ENCODE measurements at places on chromosomes 7 and 10.
A peak's percentile ranks its signal among the peaks of the same experiment; 100 is the strongest.

GRCh38 chr10:308101-308500 is 172.8 kb downstream of the ZMYND11 start:
- DNase-seq = no peak

GRCh38 chr10:63767138-63767801 is 246.1 kb downstream of the REEP3 start:
- no peak for DNase-seq

- DNase-seq = no peak
Measured at GRCh38 chr7:94237417-94237816, 157.3 kb upstream of the COL1A2 start.

GRCh38 chr10:98404571-98405359 is 10.2 kb downstream of the PYROXD2 start:
- no peak for DNase-seq

GRCh38 chr7:93897680-93898079 is 7.1 kb upstream of the TFPI2 start:
- DNase-seq = no peak

GRCh38 chr10:43105102-43105955 is 28.5 kb downstream of the RET start:
- peak; percentile 86 for DNase-seq

- DNase-seq = no peak
Measured at GRCh38 chr7:30445770-30446169, 32.8 kb downstream of the NOD1 start.

DNA sequence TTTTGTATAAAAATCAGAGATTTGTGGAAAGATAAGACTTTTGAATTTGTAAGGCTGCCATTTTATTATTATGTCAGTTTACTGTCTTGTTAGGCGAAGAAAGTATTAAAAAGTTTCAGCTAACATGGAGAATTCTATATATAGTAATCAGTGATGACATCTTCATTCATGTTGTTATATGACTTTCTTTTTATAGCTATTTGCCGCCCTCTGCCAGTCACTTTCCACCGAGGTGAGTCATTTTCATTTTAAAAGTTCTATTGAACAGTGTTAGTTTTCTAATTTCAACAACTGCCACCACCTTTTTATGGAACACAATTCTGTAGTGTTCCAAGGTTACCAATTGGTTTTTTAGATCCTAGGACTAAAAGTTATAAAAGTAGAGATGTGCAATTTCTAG is 11.8 kb downstream of the CUTC start:
- no peak for DNase-seq

DNA sequence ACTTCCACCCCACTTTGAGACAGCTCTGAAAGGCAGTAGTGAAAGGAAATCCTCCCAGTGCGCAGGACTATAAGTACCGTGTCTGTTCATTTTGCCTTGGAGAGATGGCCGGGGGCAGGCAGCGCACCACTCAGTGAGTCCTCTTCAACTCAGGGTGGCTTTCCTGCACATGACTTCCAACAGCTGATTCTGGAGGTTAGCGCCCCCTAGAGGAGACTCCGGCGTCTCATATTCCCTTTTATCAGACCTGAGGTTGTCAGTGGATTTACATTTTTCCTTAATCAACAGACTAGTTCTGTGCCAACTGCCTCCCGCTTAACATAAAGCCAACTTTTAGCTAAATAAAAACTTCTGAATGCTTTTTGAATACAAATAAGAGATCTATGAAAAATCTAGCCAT is 101.0 kb downstream of the HERPUD2 start:
- DNase-seq = peak; percentile 47

- DNase-seq = peak; percentile 61
Measured at GRCh38 chr7:155803418-155804376, 8.6 kb downstream of the SHH start.

- DNase-seq = no peak
Measured at GRCh38 chr10:5603091-5603847, 63.1 kb downstream of the ASB13 start.

DNA sequence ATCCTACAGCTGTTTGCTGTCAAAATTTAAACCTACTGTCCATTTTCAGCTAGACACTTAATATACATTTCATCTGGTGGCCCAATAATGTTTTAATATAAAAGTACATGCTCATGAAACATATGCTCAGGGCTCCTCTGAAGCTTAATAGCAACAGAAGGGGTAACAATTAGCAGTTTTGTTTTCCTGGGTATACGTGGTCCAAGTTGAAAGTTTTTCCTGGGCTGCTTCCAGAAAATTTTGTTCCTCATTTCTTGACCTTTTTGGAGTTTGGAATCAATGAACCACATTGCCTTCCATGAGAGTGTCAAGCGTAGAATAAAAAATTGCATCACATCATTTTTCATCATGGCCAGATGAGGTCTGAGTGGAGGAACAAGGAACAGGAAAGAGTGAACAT is 537.3 kb upstream of the MGMT start:
- DNase-seq = no peak

DNA sequence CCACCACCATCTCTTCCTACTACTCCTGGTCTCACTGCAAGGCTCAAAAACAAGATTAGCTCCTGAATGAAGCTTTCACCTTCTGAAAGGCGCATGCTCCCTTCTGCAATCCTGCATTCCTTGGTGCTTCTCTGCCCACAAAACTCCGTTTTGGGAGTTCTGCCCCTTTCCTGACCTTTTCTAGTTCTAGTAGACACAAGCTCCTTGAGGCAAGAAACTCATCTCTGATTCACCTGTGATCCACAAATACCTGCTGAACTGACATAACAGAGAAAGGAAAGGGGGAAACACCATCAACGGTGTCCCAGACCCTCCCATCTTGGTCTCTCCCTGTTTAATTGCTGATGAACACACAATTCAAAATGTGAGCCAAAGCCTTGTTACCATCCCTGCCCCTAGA is 64.0 kb upstream of the EGR2 start:
- DNase-seq = no peak

DNA sequence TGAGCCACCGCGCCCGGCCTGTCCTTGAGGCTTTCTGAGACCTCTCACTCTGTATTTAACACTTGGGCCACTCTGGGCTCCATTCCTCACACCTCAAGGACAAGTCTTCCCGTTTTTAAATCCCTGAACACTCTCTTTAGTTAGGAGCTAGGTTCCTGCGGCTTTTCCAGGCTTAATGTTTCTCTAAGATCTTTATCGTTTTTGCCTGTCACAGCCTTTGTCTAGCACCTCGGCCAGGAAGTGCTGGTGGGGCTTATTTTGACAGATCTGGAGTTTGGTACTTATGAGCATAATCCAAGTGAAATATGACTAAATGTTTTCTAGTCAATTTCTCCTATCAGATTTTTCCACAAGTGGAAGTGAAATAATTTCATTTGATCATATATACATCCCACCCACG is 186.6 kb downstream of the DPY19L1 start:
- no peak for DNase-seq

DNA sequence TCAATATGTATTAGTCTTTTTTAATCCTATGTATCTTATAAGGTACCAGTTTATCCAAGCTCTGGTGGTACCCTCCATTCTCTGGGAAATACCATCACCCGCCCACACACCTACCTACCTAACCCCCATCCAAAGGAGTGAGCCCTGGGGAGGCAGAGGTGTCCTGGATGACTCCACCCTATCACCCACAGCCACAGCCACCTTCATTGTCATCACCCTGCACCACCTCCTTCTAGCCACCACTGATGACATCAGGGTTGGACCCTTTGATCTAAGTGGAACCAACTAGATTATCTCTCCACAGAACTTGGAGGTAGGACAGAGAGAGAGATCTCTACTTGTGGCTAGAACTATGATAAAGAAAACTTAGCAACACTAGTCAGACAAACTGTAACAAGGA is 259.4 kb downstream of the PARD3 start:
- no peak for DNase-seq

GRCh38 chr7:19020062-19020461 is 97.4 kb downstream of the TWIST1 start:
- no peak for DNase-seq

DNA sequence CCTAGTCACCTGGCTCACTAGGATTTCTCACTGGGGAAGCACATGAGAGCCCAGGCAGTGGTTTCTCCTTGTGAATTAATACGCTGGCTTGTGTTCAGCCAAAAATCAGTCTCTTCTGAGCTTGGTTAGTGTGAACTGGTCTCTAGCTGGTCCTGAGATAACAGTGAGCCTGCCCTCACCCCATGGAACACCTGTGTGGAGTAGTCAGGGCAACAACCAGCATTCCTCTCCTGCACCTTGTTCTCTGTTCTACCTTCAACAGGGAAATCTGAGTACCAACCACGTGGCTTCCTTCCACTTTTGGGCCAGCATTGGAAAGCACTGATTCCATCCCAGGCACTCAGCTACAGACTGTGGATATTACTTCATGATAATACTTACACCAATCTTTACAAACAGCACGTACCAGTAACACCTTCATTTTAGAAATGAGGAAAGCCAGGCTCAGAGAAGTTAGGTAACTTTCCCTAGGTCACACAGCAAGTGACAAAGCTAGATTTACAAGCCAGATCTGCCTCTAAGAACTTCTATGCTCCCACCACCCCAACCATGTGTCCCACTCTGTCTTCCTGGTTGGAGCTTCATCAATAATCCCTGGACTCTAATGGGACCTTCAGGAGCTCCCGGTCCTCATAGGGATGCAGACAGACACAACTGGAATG is 106.6 kb downstream of the GRID1 start:
- DNase-seq = no peak

GRCh38 chr7:143369678-143370651 is 7.5 kb upstream of the FAM131B start:
- no peak for DNase-seq

DNA sequence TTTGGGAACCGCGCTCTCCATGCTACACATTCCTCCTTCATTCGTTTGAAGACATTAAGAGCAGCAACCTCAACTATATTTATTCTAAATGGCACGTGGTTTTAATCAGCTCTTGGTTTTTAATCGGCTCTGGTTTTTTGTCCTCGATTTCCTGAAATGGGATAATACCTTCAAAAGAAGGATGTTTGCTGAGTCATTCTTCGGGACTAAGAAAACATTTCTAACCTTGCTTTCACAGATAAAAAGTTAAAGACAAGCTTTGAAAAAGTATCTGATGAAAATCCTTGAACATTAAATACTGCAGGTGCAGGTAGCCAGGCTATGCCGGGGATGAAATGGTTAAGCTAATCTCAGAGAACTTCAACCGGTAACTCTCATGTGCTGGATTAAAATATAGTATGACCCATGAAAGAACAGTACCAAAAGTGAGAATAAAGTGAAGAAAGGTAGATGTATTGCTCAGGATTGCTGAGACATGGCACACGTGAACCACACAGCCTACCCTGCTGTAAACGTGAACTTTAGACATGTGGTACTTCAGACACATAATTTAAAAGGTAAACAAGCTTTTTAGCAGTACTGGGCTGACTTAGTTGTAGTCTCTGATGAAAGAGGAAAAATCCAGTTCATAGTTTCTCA is 89.1 kb downstream of the PTPRN2 start:
- DNase-seq = no peak

DNA sequence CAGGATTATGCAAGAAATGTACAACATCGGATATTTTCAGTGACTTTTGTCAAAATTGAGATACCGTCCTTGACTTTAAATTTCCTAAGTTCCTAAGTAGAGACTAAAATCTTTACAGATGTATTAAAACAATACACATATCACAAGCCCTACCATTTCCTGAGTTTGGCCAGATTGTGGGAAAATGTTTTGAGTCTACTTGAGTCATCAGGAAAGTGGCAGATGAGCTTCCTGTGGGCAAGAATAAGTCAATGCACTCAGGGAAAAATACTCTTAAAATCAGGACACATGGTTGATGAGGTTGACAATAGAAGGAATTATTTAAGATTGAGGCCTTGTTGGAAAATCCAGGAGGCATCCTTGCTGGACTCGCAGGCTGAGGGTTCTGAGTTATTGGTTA is 162.5 kb downstream of the SNX10 start:
- no peak for DNase-seq

DNA sequence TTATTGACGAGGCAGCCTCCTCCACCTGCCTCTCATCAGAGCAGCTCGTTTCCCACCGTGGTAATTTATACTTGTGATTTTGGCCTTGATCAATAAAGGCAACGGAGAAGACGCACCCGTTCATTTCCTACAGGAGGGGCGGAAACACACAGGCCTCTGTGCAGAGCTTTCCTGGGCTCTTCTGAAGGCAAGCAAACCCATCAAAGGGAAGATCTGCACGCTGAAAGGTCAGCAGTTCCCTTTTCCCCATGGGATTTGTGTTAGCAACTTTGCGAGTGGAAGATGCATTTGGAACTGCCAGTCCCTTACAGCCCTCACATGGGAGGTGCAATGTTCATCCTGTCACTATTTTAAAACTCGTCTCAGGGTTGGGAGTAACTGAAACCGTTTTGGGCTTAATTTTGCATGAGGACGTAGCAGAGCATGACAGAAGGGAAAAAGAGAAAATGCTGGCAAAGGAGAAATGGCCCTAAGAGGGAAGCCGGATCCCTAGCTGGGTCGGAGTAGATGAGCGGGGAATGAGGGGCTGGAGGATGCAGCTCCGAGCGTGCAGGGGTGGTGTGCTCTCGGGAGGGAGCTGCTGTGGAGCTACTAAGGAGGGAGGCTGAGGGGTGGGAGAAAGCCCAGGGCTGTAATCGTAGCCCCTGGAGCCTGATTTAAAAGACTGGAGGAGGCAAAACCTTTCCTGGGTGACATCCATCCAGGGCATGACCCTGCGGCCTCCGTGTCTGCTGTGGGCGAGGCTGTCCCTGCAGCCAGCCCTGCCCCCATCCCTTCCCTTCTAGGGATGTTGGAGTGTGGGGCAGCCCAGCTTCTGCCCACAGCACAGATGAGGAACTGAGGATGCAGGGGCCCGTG is 111.1 kb upstream of the FAM20C start:
- no peak for DNase-seq

DNA sequence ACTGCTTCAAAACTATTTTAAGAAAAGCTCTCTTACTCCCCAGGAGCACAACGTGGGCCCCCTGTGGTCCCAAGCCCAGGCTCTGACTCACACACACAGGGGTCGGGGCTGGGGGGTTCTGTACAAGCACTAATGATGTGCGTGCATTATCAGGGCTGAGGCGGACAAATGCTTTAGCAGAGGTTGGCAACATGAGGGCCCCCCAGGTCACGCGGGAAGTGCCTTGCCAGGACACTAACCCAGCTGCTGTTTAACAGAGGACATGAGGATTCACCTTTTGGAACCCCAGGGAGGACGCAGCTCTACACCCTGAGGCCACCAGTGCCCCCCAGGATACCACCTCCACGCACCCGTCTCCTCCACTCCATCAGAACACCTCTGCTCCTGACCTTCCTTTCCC is 342.8 kb downstream of the DNAJB6 start:
- no peak for DNase-seq

GRCh38 chr7:4607311-4607729 is 74.8 kb upstream of the FOXK1 start:
- DNase-seq = no peak

DNA sequence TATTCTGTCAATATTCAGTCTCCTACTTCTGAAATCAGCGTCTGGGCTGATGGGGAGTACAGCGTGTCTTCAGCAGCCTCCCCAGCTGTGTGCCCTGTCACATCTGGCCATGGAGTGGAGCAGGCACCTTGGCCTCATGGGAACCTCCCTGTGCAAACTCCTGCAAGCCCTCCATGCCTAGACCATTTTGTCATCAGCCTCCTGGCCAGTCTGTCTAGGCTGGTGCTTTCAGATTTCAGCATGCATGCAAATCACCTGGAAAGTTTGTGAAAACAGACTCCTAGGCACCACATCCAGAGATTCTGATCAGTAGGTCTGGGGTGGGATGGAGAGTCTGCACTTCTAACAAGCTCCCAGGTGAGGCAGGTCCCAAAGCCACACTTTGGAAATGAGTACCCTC is 26.2 kb upstream of the CCSER2 start:
- no peak for DNase-seq

Data from endothelial cell (in vitro differentiated cells).